Tibial nerve (tissue), 4 donors: ENCODE measurements at places on chromosomes 4 and X. TPM values are rescaled to one million over a fixed set of nuclear protein-coding genes. Genes with fewer than 3 reads are reported as not detected.

GRCh38 chrX:78066110-78066509 lies 37.9 kb upstream of the PGK1 start:
- no peaks in the 10 kb centered on the region for H3K4me1 ChIP-seq
- H3K4me3 ChIP-seq, result no peak overlapping the region
- no peak overlapping the region for H3K27ac ChIP-seq
- no peaks in the 10 kb centered on the region for H3K36me3 ChIP-seq
- H3K27me3 ChIP-seq, result no peaks in the 10 kb centered on the region

- H3K27me3 ChIP-seq, result no peaks in the 10 kb centered on the region
- DNase-seq, result no peak
- no peaks in the 10 kb centered on the region for H3K4me1 ChIP-seq
- H3K4me3 ChIP-seq, result no peak overlapping the region
- no peak overlapping the region for H3K27ac ChIP-seq
Observed at GRCh38 chr4:176262243-176262642, 6.8 kb downstream of the ASB5 start.

The CLDN22 gene
- total RNA-seq, result not detected

The FAM241A gene
- total RNA-seq, result 2.5 TPM

The BCORL1 gene
- 10.0 TPM for total RNA-seq
